ENCODE measurements at places on chromosomes 11 and 22.
A peak's percentile ranks its signal among the peaks of the same experiment; 100 is the strongest.

DNA sequence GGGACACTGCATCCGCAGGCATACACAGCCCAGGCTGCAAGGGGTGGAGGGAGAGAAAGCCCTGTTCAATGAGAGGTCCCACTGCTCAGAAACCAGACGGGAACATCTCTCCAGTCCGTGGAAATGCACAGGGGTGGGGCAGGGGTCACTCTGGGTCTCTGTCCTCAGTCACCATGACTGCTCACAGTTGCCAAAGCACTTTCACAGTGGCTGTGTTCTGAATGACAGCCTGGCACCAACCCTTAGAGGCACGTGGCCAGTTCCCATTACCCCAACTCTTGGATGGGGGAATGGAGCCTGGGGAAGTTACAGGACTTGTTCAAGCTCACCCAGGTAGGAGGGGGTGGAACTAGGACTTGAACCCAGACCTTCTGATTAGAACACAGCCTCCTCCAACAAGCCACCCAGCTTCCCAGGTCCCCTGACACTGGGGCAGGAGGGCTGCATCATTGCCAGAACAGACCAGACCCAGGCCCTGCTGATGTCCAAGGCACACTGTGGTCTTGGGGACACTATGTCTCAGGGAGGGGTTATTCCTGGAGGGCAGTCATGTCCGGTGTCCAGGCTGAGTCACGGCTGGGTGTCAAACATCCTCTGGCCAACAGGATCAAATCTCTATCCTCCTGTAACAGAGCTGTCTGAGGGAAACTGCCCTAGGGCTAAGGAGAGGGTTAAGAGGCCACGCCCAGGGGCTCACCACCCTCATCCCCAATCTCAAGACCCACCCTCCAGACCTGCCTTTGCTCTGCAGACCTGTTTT lies 8.2 kb downstream of the ZNF70 start:
- no peak for DNase-seq

- DNase-seq: no peak
Observed at GRCh38 chr11:102473543-102473942, 21.0 kb upstream of the TMEM123 start.

DNA sequence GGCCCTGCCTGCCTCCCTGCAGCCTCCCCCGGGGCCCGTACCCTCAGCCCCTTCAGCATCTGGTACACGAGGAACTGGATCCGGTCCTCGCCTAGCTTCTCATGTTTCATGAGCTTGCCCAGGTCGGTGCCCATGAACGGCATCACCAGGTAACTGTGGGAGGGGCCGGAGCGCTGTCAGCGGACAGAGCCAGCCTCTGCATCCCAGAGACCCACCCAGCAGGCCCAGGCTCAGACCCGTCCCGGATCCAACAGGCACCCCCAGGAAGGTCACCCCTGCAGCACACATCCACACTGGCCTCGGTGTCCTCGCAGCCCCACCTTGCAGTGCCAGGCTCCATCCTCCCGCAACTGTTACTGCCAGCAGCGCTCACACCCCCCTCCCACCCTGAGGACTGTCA lies 4.4 kb downstream of the MAPK12 start:
- DNase-seq: no peak

- DNase-seq: no peak
Observed at GRCh38 chr11:71349627-71350026, 97.2 kb upstream of the SHANK2 start.

GRCh38 chr22:31346733-31347250 lies 646 bp upstream of the PATZ1 start:
- DNase-seq: peak; percentile 40

DNA sequence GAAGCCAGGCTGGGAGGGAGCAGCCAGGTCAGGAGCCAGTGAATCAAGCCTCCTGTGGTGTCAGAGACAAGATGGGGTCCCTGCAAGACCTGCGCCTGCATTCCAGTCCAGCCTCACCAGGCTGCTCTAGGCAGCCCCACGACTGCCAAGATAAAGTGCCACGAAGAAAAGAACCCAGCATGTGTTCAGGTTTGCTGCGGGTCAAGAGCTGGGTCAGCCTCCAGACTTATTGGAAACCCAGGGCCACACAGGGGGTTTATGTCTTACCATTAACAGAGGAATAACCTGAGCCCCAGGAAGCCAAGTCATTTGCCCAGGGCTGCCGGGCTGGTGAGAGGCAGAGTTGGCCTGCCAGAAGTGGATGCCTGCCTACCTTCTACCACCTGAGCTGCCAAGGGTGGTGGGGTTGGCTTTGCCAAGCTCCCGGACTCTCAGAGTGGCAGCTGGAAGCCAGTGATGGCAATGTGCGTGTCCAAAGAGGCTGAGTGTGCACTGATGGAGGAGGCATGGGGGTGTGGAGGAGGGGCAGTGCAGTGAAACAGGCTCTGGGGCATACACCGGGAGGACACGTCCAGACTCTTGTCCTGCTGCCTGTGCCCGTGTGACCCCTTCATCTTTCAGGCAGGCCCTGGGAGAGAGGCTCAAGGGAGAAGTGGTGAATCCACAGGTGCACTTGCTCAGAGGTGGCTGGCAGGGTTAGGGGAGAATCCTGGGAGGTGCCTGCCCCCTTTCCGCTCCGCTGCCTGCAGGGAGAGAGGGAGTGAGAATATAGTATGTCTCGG lies 1.7 kb downstream of the RASD2 start:
- DNase-seq: no peak

All from stimulated activated CD4-positive, alpha-beta T cell treated with anti-CD3 and anti-CD28 coated beads, Interleukin-4, amount 100 ng/mL, for 24 hours (primary cell).